Colonic mucosa (tissue), 4 donors: ENCODE measurements at places on chromosomes 6 and 20.

DNA sequence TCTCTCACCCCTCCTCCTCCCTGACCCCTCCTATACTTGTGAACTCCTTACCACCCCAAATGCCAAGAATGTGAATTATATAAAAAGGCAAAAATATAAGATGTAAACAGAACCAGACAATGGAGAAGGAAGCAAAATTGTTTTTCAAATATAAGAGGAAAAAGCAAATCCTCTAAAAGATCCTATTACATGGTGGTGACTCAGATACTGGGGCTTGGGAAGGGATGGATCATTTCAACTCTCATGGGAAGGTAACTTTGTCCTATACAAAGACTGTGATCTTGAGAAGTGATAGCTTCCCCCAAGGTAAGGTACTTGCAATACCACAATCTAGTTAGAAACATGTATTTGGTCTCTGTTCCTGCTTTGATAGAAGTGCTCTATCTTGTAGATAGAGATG is 24.6 kb upstream of the TNFRSF21 start:
- DNase-seq: no peak

DNA sequence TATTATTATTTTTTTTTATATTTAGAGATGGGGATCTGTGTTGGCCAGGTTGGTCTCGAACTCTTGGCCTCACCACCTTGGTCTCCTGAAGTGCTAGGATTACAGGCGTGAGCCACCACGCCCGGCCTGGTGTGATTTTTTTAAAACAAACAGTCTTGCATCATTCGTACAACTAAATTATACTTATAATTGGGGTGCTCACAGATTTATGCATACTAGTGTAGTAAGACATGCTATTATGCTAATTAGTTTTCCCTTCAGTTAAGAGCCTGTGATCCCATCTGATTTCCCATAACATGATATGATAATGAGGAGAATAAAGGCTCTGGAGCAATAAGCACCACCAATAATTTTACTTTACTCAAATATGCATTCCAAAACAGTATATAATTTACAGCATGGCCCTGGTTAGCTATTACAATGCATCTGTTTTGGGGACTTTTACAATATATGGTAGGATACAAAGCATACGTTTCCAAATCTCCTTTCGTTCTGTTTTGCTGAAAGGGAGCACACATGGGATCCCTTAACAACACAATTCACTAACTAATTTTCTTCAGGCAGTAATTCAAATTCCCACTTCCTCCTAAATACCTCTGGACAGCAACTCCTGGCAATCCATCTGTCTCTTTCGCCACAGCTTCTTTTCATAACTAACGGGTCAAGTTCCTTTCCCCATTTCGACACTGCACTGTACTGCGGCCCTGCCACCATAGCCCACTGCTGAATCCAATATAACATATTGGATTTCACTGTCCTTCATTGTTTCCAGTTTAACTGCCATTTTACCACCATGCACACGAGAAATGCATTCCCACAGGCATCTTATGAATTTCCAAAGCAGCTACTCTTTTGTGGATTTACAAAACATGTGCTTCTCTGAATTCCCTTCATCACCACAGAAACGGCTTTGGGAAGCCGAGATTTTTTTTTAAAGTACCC is 1.7 kb downstream of the NUDT3 start:
- DNase-seq: peak; percentile 31

GRCh38 chr6:107784669-107785068 is 39.4 kb downstream of the SCML4 start:
- no peak for DNase-seq

GRCh38 chr6:78910010-78910409 is 42.7 kb downstream of the IRAK1BP1 start:
- DNase-seq: no peak

DNA sequence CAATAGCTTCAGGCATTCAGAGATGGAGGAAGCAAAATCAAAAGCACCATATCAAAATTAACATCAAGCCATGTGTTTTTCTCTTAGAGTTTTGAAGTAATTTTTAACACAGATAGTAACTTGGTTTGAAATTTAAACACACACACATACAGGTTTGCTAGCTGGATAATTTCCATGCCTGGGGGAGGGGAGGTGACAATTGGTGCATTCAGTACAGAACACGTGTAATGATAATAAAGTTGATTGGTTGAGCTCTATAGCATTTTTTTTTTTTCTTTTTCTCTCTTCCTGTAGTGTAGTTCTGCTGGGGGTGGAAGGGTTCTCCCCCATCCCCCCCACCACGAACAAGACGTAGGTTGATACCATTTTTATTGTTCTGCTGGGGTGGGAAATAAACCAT is 564.8 kb downstream of the LMBRD1 start:
- no peak for DNase-seq

- DNase-seq: no peak
Observed at GRCh38 chr20:15100506-15101160, 763.2 kb upstream of the FLRT3 start.

GRCh38 chr6:66128243-66128642 is 421.2 kb upstream of the EYS start:
- DNase-seq: no peak

DNA sequence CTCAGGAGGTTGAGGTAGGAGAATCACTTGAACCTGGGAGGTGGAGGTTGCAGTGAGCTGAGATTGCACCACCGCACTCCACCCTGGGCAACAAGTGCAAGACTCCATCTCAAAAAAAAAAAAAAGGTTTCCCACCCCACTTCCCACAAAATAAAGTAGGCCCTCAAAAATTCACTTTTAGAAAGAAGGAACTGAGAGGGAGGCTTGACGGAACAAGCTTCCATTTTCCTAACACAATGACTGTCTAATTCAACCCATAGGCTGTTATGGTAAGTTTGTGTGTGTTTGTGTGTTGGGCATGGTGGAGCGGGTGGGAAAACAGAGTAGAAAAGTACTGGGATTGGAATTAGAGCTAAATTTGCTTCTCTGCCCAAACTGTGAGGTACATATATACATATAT is 98.4 kb upstream of the MAN1A1 start:
- DNase-seq: no peak

DNA sequence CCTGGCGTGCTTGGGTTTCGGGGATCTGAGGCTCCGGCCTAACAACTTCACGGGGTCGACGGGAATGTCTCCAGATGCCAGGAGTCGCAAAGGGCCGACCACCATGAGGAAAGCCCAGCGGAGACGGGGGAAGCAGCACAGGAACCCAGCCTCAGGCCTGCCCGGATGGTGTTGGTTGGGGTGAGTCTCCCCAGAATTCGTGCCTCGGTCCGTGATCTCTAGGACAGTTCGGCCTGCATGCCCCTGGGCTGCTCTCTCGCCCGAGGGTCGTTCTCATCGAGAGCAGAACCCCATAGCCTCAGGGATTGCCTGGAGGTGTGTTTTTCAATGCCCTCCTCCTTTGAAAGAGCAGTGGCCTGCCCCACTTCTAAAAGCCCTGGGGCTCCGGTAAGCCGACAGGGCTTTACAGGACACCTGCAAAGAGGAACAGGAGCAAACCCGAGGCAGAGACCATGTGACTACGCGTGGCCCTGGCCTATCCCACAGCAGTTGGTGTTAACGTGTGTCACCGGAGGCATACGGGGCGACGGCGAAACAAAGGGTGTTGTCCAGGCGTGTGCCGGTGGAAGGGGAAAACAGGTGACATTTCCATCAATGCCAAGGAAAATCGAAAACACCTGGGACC is 973.1 kb upstream of the DEFB115 start:
- no peak for DNase-seq

GRCh38 chr6:113881478-113881980 is 24.4 kb downstream of the MARCKS start:
- DNase-seq: no peak

GRCh38 chr6:152423216-152424103 is 213.7 kb downstream of the SYNE1 start:
- no peak for DNase-seq

DNA sequence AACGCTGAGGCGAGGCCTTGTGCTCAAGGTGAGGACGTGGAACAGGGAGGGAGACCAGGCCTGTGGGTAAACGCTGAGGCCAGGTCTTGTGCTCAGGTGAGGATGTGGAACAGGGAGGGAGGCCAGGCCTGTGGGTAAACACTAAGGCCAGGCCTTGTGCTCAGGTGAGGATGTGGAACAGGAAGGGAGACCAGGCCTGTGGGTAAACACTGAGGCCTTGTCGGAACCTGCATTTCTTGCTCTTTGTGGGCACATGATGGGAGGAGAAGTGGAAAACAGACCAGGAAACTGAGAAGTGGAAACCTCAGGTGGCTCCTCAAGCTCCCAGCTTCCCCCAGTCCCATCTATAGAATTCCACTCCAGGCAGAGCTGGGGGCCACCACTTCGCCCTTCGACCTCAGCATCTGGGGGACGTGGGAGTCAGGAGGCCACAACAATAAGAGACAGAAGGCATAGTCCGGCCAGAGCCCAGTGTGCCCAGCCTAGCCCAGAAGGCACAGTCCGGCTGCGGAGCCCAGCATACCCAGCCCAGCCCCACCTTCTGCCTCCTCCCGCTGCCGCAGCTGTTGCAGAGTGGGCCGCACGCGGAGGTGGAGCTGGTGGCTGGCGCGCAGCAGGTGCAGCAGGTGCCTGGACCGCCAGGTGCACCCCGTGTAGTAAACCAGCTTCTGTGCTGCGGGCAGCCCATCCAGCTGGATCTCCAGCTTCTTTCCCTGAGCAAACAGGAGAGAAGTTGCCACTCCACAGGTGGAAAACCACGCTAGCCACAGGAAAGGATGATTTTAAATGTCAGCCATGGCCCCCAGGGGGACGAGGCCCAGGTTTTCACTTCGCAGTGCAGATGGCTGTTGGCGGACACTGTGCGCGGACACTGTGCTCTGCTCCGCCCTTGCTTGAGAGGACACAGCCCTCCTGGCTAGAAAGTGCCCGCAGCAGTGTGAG is 17.5 kb downstream of the FRMD1 start:
- DNase-seq: no peak

DNA sequence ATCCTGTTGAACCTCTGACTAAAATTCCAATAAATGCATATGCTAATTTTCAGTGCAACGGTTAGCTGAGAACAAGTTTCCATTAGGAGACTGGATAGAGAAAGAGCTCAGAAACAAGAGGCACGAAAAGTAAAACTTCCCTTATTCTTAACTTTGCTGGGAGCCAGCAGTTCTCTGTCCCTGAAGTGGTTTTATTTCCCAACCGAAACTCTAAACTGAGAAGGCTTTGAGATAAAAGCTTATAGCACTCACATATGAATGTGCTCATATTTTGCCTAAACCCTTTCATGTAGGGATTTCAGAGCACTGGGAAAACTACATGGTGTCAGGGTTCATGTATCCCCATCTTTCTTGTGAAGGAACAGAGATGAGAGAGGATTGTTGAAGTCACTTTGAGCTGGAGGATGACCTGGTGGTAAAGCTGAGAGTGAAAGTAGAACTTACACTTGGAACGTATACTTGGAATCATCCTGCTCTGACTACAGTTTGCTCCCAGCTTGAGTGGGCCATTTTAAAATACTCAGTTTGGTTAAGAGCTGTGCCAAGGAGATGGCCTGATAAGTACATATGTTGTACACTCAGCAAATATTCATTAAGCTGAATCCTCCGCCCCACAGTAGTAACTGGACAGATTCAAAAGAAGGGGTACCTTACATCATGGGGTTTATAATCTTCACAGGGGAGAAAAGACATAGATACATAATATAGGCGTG is 324.2 kb upstream of the CNR1 start:
- no peak for DNase-seq

- DNase-seq: no peak
Observed at GRCh38 chr6:120816794-120817193, 517.5 kb downstream of the TBC1D32 start.
